SW480 (cell line): ENCODE measurements at places on chromosomes 6 and 20.

- DNase-seq = no peak
Measured at GRCh38 chr6:43979525-43979924, 147.7 kb downstream of the MRPL14 start.

- no peak for DNase-seq
Measured at GRCh38 chr6:162468326-162468725, 259.2 kb downstream of the PRKN start.

DNA sequence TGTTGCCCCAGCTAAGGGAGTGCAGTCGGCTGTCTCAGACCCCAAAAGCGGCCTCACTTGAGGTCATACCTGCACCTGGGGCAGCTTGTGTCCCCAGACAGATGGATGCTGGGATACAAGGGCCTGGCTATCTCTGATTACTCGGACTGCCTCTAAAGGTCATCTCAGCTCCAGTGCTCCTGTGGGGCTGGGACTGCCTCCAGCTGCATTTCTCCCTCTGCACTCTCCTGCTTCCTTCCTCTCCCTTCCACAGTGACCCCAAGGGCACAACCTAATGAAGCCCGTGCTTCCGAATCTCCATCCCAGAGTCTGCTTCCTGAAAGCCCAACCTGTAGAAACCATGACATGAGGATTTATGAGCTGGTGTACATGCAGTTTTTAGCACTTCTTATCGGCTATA, 22.8 kb upstream of the OCSTAMP start:
- no peak for DNase-seq

DNA sequence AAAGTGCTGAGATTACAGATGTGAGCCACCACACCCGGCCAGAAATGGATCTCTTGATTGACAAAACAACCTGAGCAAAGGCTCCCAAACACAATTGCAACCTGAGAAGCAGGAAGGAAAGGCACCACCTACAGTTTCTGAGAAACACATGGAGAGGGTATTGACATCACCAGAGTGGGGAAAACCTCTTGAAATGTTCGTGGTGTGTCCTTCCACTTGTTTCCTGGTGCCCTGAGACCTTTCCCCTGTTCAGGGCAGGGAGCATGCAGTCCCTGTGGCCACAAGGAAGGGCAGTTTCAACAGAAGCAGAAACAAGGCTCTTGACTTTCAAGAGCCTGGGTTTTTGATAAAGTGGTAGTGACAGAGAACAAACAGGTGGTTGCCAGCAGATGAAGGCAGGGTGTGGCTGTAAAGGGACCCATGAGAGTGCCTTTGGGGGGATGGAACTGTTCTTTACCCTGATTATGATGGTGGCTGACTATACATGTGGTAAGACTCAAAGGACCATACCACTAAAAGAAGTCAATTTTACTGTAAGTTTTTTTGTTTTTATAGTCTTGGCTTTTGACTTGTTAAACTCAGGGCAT, 3.2 kb upstream of the BPIFA1 start:
- DNase-seq = no peak

GRCh38 chr6:30802731-30803130, 58.4 kb upstream of the IER3 start:
- DNase-seq = no peak

DNA sequence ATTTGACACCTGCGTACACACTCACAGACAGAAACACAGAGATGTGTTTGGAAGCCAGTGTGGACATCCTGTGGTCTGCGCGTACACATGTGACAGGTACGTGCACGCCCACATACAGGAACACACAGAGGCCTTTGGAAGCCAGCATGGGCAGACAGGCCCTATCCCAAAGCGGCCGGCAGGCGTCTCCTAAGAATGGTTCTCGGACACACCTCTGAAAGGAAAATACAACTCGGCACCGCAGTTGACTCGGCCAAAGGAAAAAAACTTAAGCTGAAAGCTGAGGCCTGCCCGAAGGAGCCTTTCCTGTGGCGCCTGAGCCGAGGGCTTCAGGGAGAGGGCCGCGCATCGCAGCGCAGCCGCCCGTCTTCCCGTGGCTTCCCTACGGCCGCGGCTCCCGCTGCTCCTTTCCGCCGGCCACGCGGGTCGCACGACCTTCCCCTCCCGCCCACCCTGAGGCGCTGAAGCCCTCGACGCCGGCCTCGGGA, 1.4 kb upstream of the CEP43 start:
- peak; percentile 82 for DNase-seq

GRCh38 chr6:130185658-130186057, 37.1 kb downstream of the SAMD3 start:
- no peak for DNase-seq

DNA sequence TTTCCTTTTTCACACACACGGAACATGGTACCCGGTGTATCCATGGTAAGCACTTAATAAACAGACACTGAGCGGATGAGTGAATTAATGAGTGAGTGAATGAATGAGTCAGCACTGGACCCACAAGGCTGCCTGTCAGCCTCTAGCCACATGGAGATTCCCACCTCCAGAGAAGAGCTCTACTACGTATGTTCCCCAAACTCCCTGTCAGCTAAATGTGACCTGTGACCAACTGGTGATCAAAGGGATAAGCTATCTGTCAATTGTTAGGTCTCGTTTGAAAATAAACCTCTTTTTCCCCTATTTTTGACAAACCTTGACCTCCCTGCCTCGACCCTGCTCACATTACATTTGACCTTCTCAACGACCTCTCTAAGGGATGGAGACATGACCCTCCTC, 24.5 kb upstream of the TAF8 start:
- no peak for DNase-seq

DNA sequence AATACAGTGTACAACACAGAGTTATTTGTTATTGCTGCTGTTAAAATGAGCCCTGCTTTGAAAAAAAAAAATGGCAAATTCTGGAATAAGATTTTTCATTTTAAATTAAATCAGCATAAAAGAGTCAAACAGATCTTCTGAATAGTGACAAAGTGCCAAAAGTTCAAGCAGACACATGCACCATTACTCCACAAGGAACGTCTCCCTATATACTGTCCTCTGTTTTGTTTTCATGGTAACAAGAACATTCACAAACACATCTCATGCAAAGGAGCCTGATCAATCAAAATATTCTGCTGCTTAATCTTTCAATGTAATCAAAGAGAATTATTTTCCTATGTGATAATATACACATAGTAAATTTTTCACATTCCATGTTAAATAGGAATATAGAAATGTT, 2.7 kb downstream of the HIVEP2 start:
- no peak for DNase-seq

GRCh38 chr6:53794137-53794719, 577 bp upstream of the LRRC1 start:
- peak; percentile 79 for DNase-seq

DNA sequence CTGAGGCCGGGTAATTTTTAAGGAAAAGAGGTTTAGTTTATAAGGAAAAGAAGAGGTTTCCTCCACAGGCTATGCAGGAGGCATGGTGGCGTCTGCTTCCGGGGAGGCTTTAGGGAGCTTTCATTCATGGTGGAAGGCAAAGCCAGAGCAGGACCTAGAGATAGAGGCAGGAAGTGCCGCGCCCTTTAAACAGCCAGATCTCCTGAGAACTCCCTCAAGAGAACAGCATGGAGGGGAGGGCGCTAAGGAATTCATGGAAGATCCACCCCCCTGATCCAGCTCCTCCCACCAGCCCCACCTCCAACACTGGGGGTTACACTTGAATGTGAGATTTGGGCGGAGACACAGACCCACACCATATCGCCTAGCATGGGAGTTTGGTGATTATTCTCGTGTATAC, 13.9 kb upstream of the DACT2 start:
- DNase-seq = no peak

GRCh38 chr20:57208198-57208597, 58.2 kb downstream of the BMP7 start:
- DNase-seq = no peak

GRCh38 chr20:2691663-2692035, 931 bp upstream of the EBF4 start:
- no peak for DNase-seq

DNA sequence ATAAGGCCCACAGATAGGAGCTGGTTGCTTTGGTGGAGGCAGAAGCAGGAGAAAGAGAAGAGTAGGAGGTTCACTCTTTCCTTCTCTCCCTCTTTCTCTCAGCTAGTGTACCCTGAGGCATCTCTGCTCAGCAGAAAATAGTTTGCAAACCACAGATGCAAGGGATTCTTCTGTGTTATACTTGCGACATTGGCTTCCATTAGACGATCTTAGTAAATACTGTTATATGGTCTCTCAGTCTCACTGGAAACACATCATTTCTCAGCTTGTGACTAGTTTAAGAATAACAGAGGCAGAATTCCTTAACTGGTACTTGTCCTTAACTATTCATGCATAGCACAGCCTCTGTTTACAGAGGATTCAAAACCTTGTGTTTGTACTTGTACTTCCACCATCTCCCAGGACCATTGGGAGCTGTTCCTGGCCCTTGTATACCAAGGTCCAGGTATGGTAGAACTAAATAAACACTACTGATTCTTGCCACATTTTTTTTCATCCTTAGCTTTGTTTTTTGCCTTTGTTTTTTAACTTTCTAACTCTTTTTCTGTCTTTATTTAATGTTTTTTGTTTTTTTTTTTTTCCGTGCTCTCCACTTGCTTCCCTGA, 218.2 kb downstream of the OTOR start:
- no peak for DNase-seq

DNA sequence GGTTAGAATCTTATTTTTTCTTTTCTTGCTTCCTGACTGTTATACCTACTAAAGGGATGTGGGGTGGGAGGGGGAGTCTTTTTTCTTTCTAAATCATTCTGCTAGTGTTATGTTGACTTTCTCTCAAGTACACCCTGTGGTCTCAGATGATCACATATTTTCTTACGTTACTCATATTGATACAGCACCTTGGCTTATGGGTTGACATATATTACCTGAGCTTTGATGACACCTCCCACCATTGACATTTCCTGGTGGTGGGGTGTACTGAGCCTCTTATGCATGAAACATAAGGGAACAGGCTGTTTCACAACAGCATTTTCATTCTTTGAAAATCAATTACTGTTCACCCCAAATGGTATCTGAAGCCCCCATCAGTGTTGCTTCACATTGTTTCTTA, 169.8 kb downstream of the MMS22L start:
- no peak for DNase-seq

DNA sequence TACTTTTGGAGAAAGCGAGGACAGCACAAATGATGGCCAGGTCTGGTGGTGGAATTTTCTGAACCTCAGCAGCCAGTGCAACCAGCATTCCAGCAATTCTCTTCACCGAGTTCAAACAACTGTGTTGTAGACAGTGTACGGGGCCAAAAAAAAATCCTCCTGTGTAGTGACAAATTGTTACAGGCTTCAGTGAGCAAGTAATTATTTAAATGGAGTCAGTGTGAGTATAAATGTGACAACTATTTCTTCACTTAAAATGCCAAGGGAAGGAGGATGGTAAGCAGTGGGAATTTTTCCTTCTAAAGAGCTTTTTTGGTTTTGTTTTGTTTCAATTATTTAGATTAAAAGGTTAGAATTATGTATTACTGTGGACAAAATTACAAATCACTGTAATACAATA, 154.1 kb downstream of the TMEM242 start:
- DNase-seq = no peak

DNA sequence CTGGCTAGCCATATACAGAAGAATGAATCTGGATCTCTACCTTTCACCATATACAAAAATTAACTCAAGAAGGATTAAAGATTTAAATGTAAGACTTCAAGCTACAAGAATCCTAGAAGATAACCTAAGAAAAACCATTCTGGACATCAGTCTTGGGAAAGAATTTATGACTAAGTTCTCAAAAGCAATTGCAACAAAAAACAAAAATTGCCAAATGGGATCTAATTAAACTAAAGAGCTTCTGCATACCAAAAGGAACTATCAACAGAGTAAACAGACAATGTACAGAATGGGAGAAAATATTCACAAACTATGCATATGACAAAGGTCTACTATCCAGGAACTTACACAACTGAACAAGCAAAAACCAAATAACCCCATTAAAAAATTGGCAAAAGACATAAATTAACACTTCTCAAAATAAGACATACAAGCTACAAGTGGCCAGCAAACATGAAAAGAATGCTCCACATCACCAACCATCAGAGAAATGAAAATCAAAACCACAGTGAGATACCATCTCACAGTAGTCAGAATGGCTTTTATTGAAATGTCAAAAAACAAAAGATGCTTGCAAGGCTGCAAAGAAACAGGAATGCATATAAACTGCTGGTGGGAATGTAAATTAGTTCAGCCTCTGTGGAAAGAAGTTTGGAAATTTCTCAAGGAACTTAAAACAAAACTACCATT, 66.8 kb upstream of the RSPO3 start:
- DNase-seq = no peak
